ENCODE measurements at places on chromosomes 12 and 14. TPM values are rescaled to one million over a fixed set of nuclear protein-coding genes. Genes with fewer than 3 reads are reported as not detected.

The TAS2R8 gene
- not detected for total RNA-seq

The ADAM20 gene
- 0.49 TPM for total RNA-seq

The OR4M1 gene
- not detected for total RNA-seq

The AKAP3 gene
- total RNA-seq: 2.7 TPM

The GNB3 gene
- 5.8 TPM for total RNA-seq

The CMA1 gene
- not detected for total RNA-seq

The FAIM2 gene
- total RNA-seq: 0.97 TPM

The PLCZ1 gene
- not detected for total RNA-seq

The ACOT6 gene
- total RNA-seq: 0.16 TPM

The GYS2 gene
- total RNA-seq: not detected

The AEBP2 gene
- 15.6 TPM for total RNA-seq

The VRTN gene
- total RNA-seq: not detected

The CCDC92 gene
- 16.6 TPM for total RNA-seq

The FMNL3 gene
- 47.7 TPM for total RNA-seq

The CLEC14A gene
- 7.7 TPM for total RNA-seq

The GALNT8 gene
- total RNA-seq: not detected

The TCL1B gene
- not detected for total RNA-seq

The TMEM121 gene
- 5.8 TPM for total RNA-seq

The OR6C2 gene
- not detected for total RNA-seq

The TBX5 gene
- total RNA-seq: 0.12 TPM

The BCL11B gene
- total RNA-seq: 0.36 TPM

The NUP37 gene
- total RNA-seq: 29.6 TPM

The GLI1 gene
- total RNA-seq: 0.61 TPM

The JAG2 gene
- 2.3 TPM for total RNA-seq

The FAM222A gene
- 0.16 TPM for total RNA-seq

The SDR9C7 gene
- not detected for total RNA-seq

The FLRT2 gene
- total RNA-seq: 62.5 TPM

The SPIC gene
- not detected for total RNA-seq

Measured in hair follicle dermal papilla cell (primary cell).